Right atrium auricular region (tissue), 2 donors: ENCODE measurements at places on chromosomes 3 and 15. TPM values are rescaled to one million over a fixed set of nuclear protein-coding genes. Genes with fewer than 3 reads are reported as not detected.

AGBL1 gene
- total RNA-seq = not detected

GRCh38 chr3:127404221-127405009, 116.6 kb upstream of the PRR20G start:
- DNase-seq = no peak

P2RY13 gene
- 0.75 TPM for total RNA-seq

GRCh38 chr3:81851176-81851575, 89.7 kb upstream of the GBE1 start:
- DNase-seq = no peak

GRCh38 chr3:152339881-152340505, 71.3 kb downstream of the MBNL1 start:
- no peak for DNase-seq

GRCh38 chr3:30720586-30721313, 114.3 kb downstream of the TGFBR2 start:
- no peak for DNase-seq
